ENCODE measurements at places on chromosomes 2 and 18.

DNA sequence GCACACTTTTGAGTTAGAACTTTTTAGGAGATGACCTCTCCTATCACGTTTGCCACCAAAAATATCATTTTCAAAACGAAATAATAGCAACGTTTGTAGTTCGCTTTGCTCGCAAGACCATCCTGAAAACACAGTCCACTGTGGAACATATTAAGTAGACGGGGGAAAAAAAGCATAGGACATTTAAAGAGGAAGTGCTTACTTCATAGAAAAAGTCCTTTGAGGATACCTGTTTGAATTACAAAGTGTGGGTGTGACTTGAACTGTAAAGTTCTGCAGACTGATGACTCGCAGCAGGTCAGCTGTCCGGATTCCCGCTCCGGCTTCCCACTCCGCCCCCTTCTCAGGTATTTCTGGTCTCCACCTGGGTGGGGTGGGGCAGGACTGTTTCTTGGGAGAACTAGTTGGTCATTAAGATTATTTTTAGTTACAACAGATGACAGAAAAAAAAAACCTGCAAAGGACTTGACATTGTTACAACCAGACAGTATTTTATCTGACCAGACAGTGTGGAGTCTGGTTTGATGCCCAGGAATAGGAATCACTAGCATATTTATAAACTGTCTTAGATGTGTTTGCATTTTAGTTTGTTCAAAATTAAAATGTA is 13.3 kb downstream of the CNOT11 start:
- DNase-seq: no peak

DNA sequence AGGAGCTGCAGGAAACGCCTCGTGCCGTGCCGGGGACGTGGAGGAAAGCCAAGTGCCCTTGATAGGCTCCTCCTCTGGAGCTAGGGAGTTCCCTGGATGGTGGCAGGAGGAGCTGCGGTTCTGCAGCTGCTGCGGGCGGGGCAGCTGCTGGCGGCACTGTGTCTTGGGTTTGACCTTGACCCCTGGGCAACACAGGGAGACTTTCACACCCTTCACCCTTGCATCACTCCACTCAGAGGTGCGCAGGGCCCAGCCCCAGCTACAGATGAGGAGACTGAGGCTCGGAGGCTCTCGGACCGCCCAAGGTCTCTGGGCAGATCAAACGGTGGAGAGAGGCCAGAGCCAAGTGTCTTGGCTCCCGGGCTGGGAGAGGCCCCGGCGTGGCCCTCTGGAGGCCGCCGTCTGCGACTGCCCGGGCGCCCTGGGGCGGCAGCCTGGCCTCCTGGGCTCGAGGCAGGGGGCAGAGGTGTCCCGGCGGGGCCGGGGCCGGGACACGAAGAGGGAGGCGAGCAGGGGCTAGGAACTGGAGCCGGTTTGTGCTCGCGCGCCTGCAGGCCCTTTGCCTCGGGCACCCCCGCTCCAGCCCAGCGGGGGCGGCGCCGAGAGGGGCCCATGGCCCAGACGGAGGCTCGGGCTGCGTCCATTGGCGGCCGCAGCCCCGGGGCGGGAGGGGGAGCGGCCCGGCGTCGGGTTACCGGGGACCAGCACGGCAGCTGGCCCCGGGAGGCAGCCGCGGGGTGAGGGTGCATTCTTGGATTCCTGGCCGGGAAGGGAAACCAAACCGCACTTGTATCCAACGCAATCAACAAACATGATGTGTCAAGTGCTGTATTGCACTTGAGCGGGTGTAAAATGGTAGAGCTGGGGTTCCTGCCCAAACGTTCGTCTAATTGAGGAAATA is 129.6 kb upstream of the SLC1A4 start:
- DNase-seq: peak; percentile 46

DNA sequence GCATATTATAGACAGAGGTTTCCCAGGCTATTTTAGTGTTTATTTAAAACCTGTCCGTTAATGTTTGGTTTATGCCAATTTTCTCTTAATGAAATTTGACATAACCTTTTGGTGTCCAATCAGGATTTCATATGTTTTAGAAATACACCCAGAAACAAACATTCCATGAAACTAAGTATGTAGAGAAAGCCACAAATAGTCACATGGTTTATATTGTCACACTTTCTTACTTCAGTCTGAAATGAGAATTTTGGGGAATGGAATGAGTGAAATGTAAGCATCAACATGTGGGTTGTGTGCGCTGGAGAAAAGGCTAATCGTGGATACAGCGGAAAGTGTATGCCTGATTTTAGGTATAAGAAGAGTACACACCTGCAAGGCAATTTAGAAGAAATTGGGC is 277.0 kb upstream of the RAB12 start:
- DNase-seq: no peak

GRCh38 chr2:173238385-173238784 is 116.3 kb upstream of the CDCA7 start:
- peak; percentile 50 for DNase-seq

- DNase-seq: no peak
Observed at GRCh38 chr2:227504700-227505099, 32.7 kb downstream of the AGFG1 start.

DNA sequence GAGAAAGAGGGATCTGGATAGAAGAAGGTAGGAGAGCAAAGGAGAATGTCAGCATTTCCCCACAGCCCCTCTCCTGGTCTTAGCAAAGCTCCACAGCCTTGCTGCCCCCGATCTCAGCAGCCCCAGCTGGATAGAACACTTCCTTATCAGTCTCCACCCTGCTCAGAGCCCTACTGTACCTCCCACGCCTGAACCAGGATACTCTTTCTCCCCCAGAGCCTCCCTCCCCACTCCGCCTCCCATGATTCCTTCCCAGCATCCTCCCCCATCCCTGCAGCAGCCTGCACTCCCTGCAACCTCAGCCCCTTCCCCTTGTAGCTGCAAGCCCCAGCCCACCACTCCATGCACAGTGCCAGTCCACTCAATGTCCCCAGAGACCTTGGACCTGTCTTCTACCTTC is 25.8 kb downstream of the PLB1 start:
- DNase-seq: no peak

- DNase-seq: peak; percentile 38
Observed at GRCh38 chr2:221129657-221130056, 442.4 kb downstream of the EPHA4 start.

- DNase-seq: no peak
Observed at GRCh38 chr18:61443081-61443725, 110.0 kb downstream of the CDH20 start.

DNA sequence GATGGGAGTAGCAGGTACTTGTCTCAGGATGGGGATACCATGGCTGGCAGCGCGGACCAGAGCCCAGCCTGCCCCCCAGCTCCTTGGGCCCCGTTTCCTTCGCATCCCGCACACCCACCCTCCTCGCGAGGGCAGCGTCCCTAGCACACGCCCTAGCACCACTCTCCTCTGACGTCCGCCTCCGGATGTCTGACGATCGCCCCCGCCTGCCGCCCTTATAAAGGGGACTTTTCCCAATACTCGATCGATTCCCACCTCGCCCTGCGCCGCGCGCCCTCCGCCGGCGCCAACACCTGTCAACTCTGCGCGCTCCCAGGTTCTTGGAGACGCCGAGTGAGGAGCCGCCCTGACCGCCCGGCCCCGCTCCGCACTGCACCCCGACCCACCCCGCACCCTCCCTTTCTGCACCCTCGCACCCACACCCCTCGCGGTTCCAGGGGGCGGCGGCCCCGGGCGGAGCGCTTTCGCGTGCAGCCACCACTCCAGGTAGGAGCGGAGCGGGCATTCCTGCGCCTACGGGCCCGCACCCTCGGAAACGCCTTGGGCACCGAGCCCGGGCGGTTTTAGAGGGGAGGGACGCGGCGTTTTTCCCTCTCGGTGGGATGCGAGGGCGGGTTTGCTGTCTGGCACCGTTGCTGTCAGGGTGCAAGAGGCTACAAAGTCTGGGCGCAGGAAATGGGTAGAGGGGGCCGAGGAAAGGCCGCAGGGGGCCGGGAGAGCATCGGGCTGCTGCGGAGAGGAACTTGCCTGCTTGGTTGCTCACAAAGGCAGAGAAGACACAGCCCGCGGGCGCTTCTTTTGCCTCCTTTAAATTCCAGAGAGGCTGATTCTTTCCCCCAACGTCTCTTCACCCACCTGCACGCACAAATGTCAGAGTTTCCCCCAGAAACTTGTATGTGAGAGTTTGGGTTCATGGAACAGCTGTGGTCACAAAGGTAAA is at the start of gene SLC5A7:
Gene SLC5A7, plus strand, starts transcription at position 247 of the 940 bp plus-strand sequence. CDS start 1,632 bp downstream, outside the sequence.
- DNase-seq: no peak

DNA sequence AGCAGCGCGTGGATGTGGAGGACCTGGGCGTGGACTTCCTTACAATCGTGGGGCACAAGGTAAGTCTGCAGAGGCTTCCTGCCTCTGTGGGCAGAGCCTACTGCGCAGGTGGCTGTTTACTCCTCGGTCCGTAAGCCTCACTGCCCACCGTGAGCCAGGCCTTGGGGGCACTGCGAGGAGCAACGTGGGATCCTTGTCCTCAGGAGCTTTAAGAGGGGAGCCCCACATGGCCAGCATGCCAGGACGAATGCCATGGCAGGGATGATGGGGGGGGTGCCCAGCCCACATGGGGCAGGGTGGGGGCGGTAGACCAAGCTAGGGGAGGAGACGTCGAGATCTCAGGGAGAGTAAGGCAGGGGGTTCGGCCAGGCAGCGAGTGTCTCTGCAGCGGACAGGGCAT is 18.0 kb upstream of the ESPNL start:
- no peak for DNase-seq

- DNase-seq: no peak
Observed at GRCh38 chr2:29991086-29991485, 69.7 kb upstream of the ALK start.

DNA sequence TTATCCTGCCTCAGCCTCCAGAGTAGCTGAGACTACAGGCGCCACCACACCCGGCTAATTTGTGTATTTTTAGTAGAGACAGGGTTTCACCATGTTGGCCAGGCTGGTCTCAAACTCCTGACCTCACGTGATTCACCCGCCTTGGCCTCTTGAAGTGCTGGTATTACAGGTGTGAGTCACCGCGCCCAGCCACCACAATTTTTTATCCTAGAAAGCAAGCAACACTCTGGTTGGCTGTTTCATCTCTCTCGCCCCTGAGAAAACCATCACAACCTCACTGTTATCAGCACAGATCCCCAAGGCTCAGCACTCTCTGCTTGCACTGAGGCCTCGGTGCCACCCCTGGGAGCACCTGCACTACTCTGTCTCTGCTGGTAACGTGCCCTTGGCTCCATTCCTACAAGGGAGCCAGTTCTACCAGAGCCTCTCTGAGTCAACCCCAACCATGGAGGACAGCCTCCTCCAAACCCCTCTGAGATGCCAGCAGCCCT is 134.8 kb upstream of the AGAP1 start:
- DNase-seq: no peak

- no peak for DNase-seq
Observed at GRCh38 chr2:128399690-128400291, 81.1 kb upstream of the HS6ST1 start.

GRCh38 chr2:134453476-134453875 is 199.6 kb downstream of the MGAT5 start:
- no peak for DNase-seq

DNA sequence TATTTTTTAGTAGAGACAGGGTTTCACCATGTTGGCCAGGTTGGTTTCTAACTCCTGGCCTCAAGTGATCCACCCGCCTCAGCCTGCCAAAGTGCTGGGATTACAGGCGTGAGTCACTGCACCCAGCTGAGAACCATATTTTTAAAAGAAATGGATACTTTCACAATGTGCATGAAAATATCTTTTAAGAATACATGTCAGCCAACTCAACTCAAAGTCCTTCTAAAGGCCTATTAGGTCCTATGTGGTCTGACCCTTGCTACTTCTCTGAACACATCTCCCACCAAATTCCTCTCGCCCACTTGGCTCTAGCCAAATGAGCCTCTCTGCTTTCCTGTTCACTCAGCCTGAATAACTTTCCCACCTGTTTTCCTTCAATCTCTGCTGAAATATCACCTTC is 119.6 kb downstream of the MTX2 start:
- no peak for DNase-seq

GRCh38 chr2:159795841-159796690 is 1.9 kb downstream of the CD302 start:
- DNase-seq: no peak

- DNase-seq: no peak
Observed at GRCh38 chr2:152585830-152586484, 131.3 kb downstream of the PRPF40A start.

GRCh38 chr2:168789776-168790175 is 12.7 kb upstream of the NOSTRIN start:
- no peak for DNase-seq

GRCh38 chr18:61702007-61702406 is 190.8 kb downstream of the RNF152 start:
- no peak for DNase-seq

DNA sequence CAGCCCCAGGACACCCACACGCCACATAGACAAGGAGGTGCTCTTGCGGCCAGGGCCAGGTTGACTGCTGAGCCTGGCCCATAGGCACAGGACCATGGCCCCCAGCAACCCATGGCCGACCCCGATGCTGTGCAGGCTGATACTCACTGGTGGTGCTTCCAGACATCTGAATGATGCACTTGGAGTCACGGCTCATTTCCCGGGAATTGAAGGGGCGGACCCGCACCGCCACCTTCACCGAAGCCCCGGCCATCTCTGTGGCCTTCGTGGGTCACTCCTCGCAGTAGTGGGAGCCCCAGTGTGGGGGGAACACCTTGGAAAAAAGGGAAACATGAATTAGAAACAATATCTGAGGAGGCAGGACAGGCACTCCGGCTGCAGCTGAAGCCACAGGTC is 22.5 kb downstream of the KIF1A start:
- DNase-seq: no peak

DNA sequence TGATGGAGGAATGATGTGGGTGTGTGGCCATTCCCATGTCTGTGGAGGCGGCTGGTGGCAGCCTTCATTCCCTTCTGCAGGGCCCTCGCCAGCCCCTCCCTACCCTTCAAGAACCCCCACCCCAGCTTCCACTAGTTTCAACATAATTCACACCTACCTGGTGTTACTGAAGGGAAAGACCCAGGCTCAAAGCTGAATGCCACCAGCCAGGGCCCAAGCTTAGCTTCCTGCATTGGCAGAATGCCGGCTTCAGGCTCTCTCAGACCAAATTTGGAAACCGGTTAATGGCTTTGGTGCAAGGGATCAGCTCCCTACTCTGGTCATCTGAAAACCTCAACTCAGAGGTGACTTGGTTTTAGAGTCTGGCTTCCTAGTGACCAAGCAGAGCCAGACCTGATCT is 16.9 kb downstream of the GAREM2 start:
- no peak for DNase-seq

- DNase-seq: peak; percentile 64
Observed at GRCh38 chr2:206230060-206230762, 44.3 kb upstream of the ZDBF2 start.

- no peak for DNase-seq
Observed at GRCh38 chr2:190970873-190971506, 43.0 kb downstream of the STAT1 start.

- no peak for DNase-seq
Observed at GRCh38 chr2:122627388-122627787, 871.9 kb downstream of the TSN start.

GRCh38 chr2:149348291-149348690 is 17.9 kb downstream of the LYPD6 start:
- DNase-seq: no peak
